CD4-positive, alpha-beta T cell treated with Interleukin-1 beta for 1 hour (primary cell): ENCODE measurements at places on chromosomes 5 and 9.

DNA sequence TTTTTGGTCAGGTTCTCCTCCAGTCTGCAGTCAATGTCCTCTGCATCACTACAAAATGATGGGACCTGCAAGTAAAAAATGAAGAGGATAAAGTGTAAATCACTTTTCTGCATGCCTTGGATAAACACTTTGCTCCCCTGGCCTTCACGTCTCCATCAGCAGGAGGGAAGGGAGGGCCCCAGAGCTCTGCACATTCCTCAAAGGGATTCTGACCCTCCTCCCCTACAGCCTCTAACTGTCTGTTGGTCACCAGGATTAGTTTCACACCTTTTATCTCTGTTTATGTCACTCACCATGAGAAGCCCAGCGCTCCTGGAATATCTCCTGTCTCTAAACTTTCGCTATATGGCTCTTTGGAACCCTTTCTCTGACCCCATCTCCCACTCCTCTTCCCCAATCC, 103.3 kb downstream of the SVEP1 start:
- DNase-seq, result no peak

- DNase-seq, result no peak
Measured at GRCh38 chr5:129367883-129368282, 92.2 kb upstream of the ADAMTS19 start.

DNA sequence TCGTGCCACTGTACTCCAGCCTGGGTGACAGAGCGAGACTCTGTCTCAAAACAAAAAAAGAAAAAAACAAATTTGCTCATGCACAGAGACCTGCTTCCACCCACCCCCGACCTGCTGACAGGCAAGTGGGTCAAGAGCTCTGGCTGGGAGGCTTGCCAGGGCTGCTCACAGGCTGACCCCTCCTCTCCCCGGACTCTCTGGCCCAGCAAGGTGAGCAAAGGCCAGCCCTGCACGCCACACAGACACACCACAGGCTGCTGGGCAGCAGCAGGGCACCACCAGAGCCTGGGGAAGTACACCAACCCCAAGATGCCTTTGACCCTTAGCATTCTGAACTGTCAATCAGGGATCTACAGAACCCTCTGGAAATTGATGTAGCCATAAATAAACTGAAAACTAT, 29.2 kb downstream of the NSUN2 start:
- DNase-seq, result no peak

GRCh38 chr5:71884926-71885325, 165.9 kb downstream of the CARTPT start:
- no peak for DNase-seq

DNA sequence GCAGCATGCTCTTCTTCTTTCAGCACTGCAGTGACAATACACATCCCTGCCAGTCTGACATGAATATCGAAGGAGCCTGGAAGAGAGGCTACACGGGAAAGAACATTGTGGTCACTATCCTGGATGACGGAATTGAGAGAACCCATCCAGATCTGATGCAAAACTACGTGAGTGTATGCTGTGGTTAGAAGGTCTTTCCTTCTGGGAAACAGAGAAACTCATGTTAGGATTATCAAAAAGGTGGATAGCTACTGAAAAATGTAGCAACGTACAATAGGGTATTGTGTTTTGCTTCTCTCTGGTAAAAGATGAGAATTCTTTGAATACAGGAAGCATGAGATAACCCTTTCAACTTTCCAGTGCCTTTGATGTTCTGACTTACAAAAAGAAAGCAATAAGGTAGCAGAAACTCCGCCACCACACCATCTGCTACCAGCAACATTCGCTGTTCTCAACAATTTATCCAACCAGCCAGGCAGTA, 133.3 kb downstream of the PCSK5 start:
- peak; percentile 32 for DNase-seq

DNA sequence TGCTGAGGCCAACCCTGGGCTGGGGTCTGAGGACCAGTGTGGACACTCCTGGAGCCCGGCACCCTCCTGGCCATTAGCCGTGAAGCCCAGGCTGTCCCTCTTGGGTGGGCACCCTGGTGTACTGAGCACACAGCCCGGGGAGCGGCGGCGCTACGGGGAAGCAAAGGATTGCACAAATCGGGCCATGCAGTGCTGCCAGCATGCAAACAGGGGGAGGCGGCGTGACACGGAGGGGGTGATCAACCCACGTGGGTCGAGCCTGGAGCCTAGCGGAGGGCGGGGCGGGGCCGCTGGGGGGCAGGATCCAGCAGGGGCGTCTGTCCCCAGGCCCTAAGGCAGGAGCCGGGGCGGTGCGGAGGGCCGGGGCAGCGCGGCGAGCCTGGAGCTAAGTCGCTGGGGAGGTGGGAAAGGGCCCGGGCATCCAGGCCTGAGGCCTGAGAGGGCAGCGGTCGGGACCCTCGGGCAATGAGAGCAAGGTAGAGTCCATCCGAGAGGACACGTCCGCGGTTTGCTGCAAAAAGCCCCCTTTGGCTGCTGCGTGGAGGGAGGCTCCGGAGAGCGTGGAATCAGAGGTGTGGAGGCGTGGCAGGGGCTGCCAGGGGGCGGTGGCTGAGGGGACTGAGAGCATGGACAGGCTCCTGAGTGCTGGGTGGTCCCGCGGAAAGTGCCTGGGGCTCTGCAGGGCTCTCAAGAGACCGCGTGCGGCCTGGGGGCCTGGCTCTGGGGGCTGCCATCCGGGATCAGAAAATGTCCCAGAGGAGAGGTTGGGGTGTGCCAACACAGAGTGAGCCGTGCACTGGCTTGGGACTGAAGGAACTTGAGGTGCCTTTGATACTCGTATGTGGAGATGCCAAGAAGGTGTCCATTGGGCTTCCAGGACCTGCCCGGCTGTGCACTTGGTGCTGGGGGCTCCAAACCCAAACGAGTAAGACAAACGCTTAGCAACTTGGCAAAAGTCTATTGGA, 94.2 kb downstream of the BARX1 start:
- no peak for DNase-seq

GRCh38 chr9:97873425-97873824, 20.4 kb downstream of the FOXE1 start:
- DNase-seq, result no peak

GRCh38 chr5:172175263-172175719, 12.7 kb downstream of the STK10 start:
- DNase-seq, result peak; percentile 90

- no peak for DNase-seq
Measured at GRCh38 chr5:81297531-81297930, 3.9 kb upstream of the ZCCHC9 start.

- peak; percentile 10 for DNase-seq
Measured at GRCh38 chr9:121249563-121249962, 18.4 kb upstream of the GSN start.

DNA sequence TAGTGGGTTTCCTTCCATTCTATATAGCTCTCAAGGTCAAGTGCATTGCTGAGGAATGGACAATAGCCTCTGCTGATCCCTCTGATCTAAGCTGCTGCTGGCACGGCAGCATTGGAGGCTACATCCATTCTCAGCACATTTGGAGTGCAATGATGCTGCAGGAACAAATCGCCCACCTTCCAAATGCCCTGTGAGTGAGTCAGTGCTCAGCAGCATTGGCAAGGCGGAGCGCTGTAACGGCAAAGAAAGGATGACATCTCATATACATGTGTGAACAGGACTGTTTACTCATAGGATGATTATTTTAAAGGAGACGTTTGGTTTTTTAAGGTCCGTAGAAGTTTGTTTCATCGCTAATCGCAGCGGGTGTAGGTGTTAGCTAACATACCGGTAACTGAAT, 408.7 kb downstream of the ARHGEF28 start:
- DNase-seq, result no peak

DNA sequence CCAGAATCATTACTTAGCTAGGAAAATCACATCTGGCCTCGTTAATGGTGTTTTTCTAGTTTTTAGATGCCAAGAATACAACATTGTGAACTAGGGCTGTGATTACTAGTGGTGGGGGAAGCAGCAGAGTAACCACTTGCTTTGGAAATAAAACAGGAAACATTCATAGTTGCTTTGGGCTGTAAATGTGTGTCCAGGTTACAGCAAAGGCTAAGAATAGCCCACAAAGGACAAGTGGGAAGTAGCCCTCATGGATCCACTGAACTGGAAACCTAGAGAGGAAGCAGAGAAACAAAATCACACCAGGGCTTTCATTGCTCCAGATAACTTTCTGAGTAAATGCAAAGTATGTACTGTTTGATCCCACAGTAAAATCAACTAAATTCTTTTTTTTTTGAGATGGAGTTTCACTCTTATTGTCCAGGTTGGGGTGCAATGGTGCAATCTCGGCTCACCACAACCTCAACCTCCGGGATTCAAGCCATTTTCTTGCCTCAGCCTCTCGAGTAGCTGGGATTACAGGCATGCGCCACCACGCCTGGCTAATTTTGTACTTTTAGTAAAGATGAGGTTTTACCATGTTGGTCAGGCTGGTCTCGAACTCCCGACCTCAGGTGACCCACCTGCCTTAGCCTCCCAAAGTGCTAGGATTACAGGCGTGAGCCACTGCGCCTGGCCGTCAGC, 56.2 kb upstream of the TNFSF15 start:
- no peak for DNase-seq

DNA sequence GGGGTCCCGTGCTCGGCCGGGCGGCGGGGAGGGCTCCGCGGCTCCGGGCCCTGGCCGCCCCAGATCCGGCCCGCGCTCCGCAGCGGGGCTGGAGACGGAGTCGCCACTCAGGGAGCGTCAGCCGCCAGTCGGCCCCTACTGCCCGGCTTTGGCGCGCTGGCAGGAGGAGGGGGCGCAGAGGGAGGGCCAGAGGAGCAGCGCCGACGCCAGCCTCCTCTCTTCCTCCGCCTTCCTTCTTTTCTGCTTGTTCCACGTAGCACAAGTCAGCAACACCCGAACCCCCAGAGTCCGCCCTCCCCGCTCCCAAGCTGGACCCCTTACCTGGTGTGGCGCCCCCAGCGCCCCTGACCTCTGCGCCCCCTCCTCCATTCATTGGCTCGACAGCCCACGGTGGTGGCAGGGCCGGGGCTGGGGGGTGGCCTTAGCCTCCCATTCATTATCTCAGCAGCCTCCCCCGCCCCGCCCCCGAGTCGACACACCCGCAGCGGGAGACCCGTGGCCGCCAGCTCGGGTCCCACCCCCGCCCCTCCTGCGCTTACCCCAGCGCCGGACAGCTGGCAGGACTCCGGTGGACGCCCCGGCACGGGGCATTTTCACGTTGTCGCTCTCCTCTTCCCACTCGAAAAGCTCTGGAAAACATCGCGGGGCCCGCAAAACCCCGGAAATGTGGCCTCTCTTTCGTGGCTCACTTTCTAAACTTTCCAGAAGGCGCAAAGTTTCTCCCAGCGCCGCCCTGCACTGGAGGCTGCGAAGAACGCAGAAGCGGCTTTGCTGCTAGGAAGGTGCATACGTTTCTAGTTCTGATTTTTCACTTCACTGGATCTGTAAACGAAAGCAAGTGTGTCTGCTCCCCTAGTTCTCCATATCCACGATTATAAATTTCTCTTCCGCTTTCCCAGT, at the start of gene LPAR1:
Gene LPAR1, minus strand, starts transcription at position 140 of the 900 bp plus-strand sequence. CDS start 66,353 bp downstream, outside the sequence.
- DNase-seq, result peak; percentile 3

DNA sequence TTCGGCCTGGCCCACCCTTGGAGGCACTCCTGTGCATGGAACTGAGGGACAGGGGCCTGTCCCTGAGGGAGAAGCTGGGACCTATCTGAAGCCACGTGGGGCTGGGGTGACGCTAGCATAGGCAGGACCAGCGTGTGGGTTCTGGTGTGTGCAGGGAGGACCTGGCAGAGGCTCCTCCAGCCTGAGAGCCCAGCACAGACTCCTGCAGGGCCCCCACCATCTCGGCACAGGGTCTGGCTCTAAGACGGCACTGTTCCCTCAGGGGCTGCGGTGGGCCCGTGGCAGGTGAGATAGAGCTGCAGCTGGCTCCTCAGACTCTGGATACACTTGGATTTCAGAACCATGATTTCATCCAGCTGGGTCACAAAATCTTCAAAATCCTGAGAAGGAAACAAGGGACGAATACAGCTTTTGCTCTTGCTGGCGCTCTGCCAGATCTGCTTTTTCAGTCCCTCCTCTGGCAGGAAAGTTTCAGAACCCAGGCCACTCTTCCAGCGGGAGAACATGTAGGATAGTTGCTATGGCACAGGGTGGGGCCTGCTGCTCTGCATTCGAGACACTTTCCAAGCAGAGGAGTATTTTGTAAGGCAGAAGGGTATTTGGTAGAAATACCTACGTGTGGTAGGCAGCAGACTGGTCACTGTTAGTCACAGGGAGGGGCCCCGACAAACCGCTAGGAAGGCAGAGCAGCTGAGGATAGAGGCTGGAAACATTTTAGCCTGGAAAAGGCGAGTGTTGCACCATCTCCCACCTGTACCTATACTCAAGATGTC, 74.7 kb downstream of the KIF24 start:
- no peak for DNase-seq

GRCh38 chr9:104805441-104805840, 41.5 kb downstream of the NIPSNAP3B start:
- no peak for DNase-seq

- no peak for DNase-seq
Measured at GRCh38 chr5:160341309-160341870, 29.0 kb upstream of the CCNJL start.

DNA sequence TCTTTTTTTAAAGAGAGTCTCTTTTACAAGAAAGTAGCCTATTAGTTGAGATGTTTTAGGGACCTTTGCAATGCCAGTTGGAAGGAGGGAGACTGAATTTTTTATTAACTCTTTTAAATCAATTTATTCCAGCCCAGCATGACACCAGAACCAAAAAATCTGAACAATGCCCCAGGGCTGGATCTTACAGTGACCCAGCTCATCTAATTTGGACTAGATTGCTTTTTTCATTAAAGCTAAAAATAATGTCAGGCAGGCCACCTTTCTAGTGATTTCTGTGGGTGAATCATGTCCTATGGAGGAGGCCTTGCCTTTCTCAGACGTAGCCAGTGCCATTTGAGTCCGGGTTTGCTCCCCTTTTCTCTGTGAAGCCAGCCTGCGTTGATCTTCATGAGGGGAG, 38.8 kb downstream of the MAP1B start:
- no peak for DNase-seq

DNA sequence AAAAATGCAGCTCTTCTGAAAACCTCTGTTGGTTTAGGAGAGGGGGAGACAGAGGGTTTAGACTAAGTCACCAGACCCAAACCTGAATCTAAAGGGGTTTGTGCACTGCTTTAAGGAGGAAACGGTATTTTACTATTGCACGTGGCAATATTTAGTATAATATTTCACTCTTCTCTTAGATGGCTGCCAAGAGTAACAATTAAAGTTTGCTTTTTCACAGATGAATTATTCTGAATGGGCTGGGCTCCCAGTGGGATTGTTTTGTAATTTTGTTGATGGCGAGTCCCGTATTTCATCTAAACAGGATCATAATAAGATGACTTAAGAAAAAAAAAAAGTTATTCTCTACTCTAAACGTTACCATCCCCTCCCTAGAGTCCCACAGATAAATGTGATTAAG, 245.4 kb downstream of the PCSK5 start:
- DNase-seq, result no peak

- DNase-seq, result no peak
Measured at GRCh38 chr5:78841767-78842166, 143.3 kb downstream of the ARSB start.

DNA sequence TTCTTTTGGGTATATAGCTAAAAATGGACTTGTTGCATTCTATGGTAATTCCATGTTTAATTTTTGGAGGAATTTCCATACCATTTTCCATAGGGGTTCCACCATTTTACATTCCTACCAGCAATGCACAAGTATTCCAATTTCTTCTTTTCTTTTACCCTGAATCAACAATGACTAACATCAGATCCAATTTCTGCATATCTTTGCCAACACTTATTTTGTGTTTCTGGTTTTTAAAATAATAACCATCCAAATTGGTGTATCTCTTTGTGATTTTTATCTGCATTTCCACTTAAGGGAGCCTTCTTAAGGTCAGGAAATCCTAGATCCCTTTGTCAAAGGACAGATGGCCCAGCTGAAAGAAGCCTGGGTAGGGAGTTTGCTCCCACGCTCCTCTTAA, 29.5 kb upstream of the SMU1 start:
- no peak for DNase-seq
